ENCODE measurements at places on chromosomes 16 and 17.

DNA sequence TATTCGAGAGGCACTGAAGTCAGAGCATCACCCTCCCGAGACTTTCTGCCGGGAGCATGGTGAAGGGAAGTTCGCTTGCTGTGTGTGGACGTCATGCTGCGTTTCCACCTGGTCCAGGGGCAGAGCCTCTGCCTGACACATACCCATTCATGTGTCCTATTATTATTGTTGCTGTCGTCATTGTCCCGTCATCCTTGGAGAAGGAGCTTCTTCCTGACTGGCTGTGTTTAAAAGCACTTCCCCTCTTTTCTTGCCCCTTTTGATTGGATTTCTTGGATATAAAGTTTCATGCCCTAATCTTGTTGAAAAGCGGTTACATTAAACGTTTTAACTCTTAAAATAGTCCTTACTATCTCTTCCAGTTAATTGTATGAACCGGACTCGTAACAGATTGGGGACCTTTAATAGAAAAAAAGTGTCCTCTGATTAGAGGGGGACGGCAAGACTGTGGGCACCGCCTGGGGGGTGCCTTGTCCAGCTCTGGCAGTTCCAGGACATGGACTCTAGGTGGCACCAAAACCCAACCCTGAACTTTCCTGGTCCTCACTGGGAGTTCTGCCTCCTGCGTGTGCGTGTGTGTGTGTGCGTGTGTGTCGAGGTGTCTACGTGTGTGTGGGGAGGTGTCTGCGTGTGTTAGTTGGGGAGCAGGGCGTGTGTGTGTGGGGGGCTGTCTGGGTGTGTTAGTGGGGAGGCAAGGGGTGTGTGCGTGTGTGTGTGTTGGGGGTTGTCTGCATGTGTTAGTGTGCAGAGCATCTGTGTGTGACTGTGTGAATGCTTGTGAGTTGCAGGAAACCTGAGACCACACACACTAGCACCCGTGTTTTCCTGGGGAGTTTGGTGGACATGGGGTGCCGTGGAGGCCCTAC lies 133.3 kb upstream of the CIBAR2 start:
- no peak for DNase-seq

DNA sequence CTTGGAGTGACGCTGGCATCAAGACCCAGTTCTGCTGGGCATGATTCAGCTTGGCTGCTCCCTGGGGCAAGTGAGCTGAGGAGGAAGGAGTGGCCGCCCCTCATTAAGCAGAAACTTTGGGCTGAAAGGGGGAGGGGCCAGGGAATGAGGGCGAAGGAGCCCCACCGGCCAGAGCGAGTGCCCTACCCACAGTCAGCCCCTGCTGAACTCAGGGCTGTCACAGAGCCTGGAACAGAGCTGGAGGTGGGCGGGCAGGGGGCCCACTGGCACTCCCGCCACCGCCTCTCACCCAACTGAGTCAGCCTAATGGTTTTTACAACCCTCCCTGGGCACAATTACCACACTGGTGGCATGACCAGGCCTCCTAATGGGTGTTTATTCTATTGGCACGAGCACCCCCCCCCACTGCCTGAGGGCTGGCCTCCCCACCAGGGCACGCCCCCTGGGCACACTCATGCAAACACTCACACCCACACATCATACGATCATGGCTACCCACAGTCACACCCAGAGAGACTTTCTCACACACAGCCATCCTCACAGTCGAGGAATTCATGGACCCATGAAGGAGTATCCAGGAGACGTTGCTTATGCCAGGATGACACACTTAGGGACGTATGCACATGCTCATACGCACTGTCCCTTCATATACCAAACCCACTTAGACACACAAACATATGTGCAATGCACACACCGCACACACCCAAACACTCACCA lies 19.2 kb downstream of the UNC119 start:
- no peak for DNase-seq

DNA sequence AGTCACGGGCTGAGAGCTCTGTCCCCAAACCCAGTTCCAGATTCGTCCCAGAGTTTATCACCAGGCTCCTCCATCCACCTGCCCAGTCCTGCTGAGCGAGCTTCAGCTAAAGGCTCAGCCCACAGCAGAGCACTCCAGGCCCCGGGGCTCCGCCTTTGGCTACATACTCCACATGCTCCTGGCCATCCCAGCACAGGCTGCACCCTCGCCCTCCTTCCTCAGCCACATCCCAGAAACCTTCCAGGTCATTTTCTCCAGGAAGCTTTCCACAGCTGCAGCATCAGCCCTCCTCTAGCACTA lies 4.7 kb upstream of the CD2BP2 start:
- no peak for DNase-seq

GRCh38 chr17:82690786-82691489 lies 7.6 kb downstream of the RAB40B start:
- no peak for DNase-seq

- DNase-seq = no peak
Observed at GRCh38 chr16:80990577-80990976, 16.1 kb downstream of the CMC2 start.

DNA sequence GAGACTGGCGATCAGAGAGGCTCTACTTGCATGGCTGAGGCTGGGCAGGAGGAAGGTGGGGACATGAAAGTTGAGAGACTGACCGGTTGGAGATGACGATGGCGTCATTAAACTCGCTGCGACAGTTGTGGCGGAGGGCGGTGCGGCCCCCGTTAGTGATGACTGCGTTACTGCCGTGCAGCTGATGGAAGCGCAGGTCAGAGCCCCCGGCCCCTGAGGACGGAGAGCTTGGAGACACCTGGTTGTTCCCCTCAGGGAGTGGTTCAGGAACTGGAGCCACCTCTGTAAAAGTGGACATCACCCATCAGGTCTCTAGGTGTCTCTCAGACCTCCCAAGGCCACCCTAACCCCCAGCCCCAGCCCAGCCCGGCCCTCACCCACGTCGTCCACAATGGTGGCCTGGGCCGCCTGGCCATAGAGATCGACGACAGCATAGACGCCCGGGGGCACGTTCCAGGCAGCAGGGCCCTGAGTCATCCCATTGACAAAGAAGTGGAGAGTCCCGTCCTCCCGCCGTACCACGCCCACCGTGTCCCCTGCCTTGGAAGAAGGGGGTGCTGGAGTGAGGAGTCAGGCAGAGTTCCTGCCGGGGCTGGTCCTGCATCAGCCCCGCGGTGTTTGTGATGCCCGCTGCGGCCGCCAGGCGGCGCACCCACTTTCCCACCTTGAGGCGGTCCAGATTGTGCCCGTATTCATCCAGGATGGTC lies 5.3 kb downstream of the NEURL4 start:
- DNase-seq = peak; percentile 46

Data from T-helper 1 cell (primary cell).